NCI-H2081 (cell line): ENCODE measurements at places on chromosomes 11 and 22.

- DNase-seq, result no peak
Measured at GRCh38 chr11:75503531-75504099, 22.1 kb downstream of the GDPD5 start.

- no peak for DNase-seq
Measured at GRCh38 chr11:11105361-11105760, 247.5 kb upstream of the ZBED5 start.

GRCh38 chr11:128854841-128855240 lies 12.3 kb downstream of the KCNJ1 start:
- DNase-seq, result no peak

GRCh38 chr11:115765803-115766239 lies 261.6 kb upstream of the CADM1 start:
- DNase-seq, result no peak

DNA sequence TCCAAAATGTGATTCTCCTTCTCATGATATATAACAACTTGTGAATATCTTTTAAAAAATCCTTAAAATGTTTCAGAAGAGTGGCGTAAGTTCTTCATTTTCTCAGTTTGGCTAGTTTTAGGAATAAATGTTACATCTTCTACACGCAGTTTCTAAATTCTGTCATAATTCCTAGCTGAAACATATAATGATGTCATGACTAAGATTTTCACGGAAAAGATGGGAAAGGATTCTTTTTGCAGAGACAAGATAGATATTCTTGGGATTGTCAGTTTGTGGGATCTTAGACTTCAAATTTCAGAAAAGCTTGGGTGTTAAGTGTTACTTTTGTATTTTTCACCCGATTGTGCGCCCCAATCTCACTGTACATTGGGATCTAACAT lies 1.7 kb downstream of the EED start:
- no peak for DNase-seq

GRCh38 chr11:44176546-44177213 lies 81.2 kb downstream of the EXT2 start:
- no peak for DNase-seq

DNA sequence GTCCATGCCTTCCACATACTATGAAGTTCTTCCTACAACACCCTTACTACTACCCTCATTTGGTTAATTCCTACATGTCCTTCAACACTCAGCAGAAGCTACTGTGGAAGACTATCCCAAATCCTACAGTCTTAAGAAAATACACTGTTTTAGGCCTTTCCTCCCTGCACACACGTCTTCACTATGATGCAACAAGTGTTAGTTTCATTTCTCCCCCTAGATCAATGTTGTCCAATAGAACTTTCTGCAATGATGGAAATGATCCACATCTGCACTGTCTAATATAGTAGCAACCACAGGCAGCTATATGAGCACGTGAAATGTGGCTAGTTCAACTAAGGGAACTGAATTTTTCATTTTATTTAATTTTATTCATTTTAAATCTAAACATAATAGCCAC lies 46.7 kb upstream of the CCDC34 start:
- DNase-seq, result no peak

- no peak for DNase-seq
Measured at GRCh38 chr22:25282346-25282670, 62.9 kb downstream of the CRYBB2 start.

DNA sequence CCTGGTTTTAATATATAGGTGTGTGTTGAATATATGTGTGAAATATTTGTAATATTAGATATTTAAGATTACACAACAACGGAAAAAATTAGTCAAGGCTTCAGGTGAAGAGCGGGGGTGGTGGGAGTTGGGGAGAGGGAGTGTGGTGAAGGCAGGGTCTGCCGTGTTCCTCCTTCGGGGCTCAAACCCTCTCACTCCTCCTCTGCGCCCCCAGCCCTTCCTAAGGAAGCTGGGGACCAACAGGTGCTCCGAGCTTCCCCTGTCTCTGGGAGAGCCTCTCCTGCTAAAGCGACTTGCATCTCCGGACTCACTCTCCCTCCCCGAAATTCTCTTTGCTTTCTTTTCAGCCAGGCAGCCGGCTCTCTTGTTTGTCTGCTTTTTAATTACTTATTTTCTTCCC lies 960 bp upstream of the CADM1 start:
- peak; percentile 52 for DNase-seq

DNA sequence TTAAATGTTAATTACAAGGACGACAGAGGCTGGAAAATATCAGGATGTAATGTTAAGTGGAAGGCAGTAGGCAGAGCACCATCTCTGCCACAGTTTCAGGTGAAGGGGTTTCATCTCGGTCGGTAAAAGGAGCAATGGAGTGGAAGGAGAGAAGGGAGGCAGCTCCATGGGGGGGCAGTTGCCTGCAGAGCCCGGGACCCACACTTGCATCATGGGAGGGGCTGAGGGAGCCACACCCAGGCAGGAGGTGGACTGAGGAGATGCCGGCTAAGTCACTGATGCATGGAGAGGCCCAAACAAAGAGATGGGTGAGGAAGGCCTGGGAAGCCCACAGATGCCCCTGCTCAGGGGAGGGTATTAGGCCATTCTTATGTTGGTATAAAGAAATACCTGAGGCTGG lies 1470.9 kb downstream of the BRD1 start:
- DNase-seq, result no peak

- no peak for DNase-seq
Measured at GRCh38 chr11:304061-304506, 3.5 kb upstream of the IFITM2 start.

GRCh38 chr22:30286813-30287647 lies 2.3 kb downstream of the CASTOR1 start:
- DNase-seq, result peak; percentile 22

GRCh38 chr11:48079596-48079995 lies 99.2 kb downstream of the PTPRJ start:
- no peak for DNase-seq

DNA sequence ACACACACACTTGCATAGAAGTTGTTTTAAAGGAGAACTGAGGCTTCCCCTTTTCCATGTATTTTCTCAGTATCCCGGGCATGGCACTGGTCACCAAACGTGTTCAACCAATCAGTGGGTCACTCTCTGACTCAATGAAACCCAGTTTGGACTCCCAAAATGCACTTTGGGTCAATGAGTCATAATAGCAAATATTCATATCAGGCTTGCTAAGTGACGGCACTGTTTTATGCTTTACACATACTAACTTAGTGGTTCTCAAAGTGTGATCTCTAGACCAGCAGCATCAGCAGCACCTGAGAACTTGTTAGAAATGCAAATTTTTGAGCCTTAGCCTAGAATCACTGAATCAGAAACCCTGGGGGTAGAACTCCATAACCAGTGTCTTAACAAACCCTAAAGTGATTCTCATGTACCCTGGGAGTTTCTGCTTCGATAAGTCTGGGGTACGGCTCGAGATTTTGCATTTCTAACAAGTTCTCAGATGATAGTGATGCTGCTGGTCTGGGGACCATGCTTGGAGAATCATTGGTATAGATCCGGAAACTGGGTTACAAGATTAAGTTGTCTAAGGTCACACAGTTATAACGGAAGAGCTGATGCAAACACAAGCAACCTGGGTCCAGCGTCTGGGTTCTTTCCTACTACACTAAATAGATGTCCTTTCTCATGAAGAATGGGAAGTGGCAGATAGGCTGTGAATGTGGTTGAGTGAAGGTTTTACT lies 35.6 kb downstream of the ETS1 start:
- no peak for DNase-seq

- DNase-seq, result no peak
Measured at GRCh38 chr22:36860821-36861659, at the start of gene NCF4. Gene NCF4 (plus strand): TSS chr22:36861006. CDS start chr22:36861172, 166 bp downstream.

DNA sequence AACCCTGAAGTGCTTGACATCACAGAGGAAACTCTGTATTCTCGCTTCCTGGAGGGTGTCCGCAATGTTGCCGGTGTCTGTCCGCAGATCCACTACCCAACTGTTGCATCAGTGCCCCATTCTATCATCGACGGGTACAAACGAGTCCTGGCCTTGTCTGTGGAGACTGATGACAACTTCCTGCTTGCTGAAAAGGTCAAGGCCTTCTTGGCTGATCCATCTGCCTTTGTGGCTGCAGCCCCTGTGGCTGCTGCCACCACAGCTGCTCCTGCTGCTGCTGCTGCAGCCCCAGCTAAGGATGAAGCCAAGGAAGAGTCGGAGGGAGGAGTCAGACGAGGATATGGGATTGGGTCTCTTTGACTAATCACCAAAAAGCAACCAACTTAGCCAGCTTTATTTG lies 42.9 kb upstream of the DAGLA start:
- DNase-seq, result no peak

DNA sequence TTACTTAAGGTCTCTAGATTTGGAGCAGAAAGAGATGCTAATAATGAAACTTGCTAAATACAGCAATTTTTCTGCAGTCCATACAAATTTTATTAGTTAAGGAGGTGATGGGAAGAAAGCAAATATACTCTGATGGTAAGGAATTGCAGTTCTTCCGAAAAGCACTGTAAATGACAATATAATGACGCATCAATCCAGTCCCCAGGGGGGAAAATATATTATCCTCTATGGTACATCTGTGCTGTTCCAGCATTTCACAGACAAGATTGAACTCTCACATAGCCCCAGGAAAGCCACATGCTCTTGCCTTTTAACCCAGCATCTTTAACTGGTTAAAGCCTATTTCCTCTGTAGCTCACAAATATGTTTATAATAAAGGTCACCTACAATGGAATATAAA lies 416.6 kb upstream of the CCDC90B start:
- no peak for DNase-seq

DNA sequence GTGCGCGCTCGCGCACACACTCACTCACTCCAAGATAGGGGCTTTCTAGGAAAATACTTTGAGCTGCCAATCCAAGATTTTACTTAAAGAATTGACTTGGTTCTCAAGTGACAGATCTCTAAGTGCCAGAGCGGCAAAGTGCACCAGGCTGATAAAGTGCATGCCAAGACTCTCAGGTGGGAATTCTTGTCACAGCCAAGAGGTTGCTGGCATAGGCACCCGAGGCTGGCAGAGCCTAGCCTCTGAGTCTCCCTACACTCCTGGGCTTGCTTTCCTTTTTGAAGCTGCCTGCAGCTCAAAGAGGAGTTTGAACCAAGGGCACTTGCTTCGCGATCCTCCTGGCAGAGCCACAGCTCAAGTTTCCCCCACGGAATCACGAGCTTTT lies 2.5 kb upstream of the ADM start:
- no peak for DNase-seq

GRCh38 chr22:35305525-35306070 lies 5.9 kb downstream of the TOM1 start:
- DNase-seq, result no peak

GRCh38 chr22:45265535-45265934 lies 19.2 kb upstream of the UPK3A start:
- no peak for DNase-seq

- DNase-seq, result no peak
Measured at GRCh38 chr11:118689503-118689851, 10.0 kb upstream of the TREH start.

DNA sequence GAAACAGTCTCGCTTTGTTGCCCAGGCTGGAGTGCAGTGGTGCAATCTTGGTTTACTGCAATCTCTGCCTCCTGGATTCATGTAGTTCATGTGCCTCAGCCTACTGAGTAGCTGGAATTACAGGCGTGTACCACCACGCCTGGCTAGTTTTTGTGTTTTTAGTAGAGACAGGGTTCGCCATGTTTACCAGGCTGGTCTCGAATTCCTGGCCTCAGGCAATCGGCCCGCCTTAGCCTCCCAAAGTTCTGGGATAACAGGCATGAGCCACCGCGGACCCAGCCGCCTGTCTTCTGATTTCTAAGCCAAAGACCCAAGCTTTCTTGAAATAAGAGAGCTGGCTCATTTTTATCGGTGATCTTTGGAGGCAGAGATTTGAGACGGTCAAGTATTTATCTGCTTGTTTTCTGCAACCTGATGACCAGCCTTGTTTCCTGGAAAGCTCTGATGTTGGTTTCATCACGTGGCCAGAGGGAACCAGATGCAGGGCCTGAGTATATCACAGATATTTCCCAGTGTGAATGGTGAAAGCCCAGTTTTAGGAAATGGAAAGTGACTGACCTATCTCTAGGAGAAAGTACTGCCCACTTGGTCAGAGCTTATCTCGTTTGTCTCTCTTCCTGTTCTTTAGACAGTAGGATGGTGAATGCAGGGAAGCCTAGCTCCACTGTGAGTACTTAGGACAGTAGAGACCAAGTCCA lies 5.7 kb upstream of the SIDT2 start:
- no peak for DNase-seq

DNA sequence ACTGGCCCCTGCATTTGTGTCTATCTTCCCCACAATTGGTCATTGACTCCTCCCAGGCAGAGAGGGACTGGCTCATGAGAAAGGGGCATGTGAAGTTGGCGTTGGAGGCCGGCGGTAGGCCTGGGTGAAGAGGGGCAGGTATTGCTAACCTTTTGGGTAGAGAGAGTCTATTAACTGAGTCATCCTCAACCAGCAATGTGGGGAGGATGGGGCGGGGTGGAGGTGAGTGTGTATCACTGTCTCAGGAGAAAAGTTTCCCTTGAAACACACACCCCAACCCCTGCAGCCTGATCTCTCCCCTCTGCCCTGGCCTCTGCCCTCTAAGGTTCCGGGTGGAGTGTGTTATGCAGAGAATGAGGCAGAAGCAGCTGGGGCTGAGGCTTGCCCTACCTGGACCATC lies 60.1 kb upstream of the PHF21B start:
- no peak for DNase-seq

- no peak for DNase-seq
Measured at GRCh38 chr11:45576461-45577215, 88.8 kb downstream of the CHST1 start.
